Uterus (tissue), 4 donors: ENCODE measurements at places on chromosomes 3 and 15. TPM values are rescaled to one million over a fixed set of nuclear protein-coding genes. Genes with fewer than 3 reads are reported as not detected.

The SLC24A5 gene
- total RNA-seq, result not detected

The HEXA gene
- 86.0 TPM for total RNA-seq

The AGBL1 gene
- not detected for total RNA-seq

GRCh38 chr15:31302778-31303725 lies 23.6 kb upstream of the KLF13 start:
- no peak for DNase-seq

GRCh38 chr3:20747741-20748140 lies 561.7 kb upstream of the SGO1 start:
- DNase-seq, result no peak

- no peak for DNase-seq
Measured at GRCh38 chr15:94691169-94691568, 459.8 kb downstream of the MCTP2 start.

- no peak for DNase-seq
Measured at GRCh38 chr3:182626484-182627467, 166.5 kb upstream of the ATP11B start.

GRCh38 chr3:111249421-111249820 lies 177.8 kb downstream of the NECTIN3 start:
- DNase-seq, result no peak

DNA sequence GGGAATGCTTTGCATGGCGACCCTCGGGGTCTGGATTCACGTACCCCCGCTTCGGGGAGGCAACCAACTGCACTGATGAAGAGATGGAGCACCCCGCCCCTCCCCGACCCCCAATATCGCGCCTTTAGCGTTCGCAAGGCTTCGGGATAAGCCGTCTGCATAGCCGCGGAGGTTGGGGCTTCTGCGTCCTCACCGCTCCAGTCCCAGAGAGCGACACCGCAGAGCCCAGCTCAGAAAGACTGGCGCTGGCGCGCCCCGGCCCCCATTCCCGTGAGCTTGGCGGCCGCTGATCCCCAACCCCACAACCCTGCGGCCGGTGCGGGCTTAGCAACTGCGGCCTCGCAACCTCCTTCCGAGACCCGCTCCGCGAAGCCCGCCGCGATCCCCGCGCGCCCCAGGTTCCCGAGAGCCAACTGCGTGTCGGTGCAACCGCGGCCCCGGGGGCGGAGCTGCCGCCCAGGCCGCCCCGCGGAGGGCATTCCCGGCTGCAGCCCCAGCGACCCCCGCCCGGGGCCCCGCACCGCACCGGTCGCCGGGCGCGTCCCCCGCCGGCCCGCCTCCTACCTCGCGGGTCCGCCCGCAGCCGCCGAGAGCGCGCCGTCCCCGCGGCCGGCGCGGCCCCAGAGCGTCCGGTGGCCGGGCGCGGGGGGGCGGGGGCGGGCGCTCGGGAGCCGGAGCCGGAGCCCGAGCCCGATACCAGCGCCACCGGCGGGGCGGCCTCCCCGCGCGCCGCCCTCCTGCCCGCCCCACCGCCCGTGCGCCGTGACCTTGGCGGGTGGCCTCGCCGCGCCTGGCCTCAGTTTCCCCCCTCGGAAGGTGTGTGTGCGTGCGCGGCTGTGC lies 79.5 kb downstream of the IQSEC1 start:
- DNase-seq, result no peak

GRCh38 chr3:34858067-34858660 lies 781.2 kb upstream of the ARPP21 start:
- DNase-seq, result no peak

DNA sequence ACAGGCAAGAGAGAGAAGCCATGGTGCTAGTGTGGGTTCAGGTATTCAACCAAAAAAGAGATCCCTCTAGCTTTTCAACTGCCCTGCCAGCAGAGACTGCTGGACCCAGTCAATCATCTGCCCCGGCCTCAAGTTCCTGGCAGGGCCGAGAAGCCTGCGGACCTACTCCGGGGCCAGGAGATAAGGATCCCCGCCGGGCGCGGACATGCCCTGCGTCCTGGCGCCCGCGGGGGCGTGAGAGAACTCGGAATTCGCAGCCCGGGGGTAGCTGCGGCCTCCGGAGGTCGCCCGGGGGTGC lies 821 bp upstream of the MAGI1 start:
- peak; percentile 24 for DNase-seq

DNA sequence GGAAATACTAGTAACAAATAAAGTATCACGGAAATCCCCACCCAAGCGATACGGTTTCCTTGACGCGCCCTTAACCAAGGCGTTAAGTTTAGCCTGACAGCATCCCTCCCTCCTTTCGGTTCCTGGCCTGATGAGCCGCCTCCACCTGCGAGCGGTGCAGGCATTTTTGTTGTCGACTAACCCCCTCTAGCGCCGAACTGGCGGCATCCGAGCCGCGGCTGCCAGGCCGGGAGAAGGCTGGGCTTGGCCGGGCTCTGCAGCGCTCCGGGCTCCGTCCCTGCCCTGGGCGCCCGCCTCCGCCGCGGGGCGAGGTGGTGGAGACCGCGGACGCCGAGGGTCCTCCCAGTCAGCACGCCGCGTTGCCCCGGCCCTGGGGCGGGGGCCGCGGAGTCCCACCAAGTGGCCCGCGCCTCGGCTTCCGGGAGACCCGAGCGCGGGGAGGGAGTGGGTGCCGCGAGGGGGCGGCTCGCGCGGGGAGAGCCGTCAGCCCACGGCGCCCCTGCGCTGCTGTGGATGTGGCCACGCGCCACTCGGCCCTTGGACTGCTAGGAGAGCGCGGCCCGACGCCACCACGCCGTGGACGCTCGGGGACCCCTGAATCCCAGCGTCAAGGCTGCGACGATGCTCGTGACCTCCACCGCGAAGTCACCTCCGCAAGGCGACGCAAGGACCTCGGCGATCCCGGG lies 1.1 kb upstream of the EPHA6 start:
- peak; percentile 67 for DNase-seq
